Bone marrow (tissue), 2 donors: ENCODE measurements at places on chromosomes 11 and 22.

DNA sequence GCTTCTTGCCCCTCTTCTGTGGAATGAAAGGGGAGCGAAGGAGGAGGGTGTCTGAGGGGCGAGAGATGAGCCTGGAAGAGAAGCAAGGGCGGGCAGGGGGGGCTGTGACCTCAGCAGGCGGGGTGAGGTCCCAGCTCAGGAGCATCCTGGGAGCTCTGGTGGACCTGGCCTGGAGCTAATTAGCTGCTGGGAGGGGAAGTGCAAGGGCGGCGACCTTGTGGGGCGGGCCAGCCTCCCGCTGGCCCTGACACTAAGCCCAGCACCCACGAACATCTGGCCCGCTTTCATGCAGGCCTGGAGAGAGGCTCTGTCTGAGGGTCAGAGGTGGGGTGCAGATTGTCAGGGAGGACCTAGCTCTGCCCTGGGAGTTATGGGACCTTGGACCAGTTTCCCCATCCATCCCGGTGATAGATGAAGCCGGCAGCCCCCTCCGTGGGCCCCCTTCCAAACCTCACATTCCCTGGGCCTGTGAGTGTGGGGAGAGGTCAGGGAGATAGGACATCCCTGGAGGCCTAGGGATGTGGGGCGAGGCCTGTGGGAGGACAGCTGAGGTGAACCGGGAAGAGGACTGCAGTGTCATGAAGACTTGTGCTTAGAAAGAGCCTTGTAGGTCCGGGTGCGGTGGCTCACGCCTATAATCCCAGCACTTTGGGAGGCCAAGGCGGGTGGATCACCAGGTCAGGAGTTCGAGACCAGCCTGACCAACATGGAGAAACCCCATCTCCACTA lies 28.5 kb upstream of the CD82 start:
- no peak for DNase-seq

GRCh38 chr22:25161017-25161915 lies 38.4 kb upstream of the CRYBB3 start:
- DNase-seq: no peak

DNA sequence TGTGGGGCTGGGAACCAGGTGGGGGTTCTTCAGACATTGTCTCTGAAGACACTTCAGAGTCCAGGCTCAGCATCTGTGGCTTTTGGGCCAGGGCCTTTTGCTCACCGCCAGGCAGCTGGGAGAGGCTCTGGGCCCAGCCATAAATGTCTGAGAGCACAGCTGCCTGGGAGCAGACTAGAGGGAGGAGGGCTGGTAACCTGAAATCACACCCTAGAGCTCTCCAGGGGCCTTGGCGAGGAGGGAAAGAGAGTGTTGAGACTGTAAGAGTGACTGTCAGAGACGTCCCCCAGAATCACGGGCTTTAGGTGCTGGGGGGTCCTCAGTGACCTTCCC lies 4.1 kb downstream of the TRABD start:
- no peak for DNase-seq

GRCh38 chr11:87325490-87325872 lies 287.7 kb downstream of the TMEM135 start:
- DNase-seq: no peak

- DNase-seq: no peak
Measured at GRCh38 chr22:40533712-40534378, 102.7 kb downstream of the MRTFA start.

GRCh38 chr11:41235668-41236067 lies 223.8 kb downstream of the LRRC4C start:
- no peak for DNase-seq

GRCh38 chr11:126175393-126175792 lies 36.1 kb downstream of the RPUSD4 start:
- no peak for DNase-seq

DNA sequence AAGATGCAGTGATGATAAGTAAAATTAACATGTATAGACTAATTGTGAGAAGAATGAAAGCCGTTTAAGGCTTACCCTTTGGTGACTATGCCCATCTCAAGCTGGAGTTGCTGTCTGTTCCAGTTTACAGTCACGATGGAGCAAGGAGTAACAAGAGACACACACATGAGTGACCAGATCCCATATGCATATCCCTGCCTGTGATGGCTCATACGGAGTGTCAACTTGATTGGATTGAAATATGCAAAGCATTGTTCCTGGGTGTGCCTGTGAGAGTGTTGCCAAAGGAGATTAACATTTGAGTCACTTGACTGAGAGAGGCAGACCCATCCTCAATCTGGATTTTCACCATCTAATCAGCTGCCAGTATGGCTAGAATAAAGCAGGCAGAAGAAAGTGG lies 786.8 kb downstream of the FAM181B start:
- DNase-seq: no peak

DNA sequence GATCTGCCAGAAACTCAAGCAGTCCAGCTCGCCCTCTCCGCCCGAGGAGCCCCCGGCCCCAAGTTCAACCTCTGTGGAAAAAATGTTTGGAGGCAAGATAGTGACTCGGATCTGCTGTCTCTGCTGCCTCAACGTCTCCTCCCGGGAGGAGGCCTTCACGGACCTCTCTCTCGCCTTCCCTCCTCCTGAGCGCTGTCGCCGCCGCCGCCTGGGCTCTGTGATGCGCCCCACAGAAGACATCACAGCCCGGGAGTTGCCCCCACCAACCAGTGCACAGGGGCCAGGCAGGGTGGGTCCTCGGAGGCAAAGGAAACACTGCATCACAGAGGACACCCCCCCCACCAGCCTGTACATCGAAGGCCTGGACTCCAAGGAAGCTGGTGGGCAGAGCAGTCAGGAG lies 20.8 kb downstream of the USP35 start:
- DNase-seq: no peak

DNA sequence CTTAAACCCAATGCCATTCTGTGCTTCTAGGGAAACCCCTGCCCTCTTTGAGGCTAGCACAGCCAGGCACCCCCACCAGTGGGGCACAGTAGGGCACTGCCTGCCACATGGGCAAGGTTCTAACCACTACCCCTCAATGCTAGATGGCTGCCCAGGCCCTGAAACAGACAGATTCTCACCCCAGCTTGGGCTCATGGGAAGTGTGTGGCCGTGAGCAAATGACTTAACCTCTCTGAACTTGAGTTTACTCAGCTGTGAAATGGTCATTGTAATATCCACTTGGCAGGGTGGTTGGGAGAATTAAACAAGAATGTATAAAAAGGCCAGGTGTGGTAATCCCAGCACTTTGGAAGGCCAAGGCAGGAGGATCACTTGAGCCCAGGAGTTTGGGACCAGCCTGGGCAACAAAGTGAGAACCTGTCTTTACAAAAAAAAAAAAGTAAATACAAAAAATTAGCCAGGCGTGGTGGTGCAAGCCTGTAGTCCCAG lies 22.4 kb downstream of the C22orf23 start:
- no peak for DNase-seq

- no peak for DNase-seq
Measured at GRCh38 chr22:39725351-39726035, 154.9 kb downstream of the CACNA1I start.

GRCh38 chr11:126444072-126444471 lies 88.6 kb downstream of the ST3GAL4 start:
- DNase-seq: peak; percentile 10

DNA sequence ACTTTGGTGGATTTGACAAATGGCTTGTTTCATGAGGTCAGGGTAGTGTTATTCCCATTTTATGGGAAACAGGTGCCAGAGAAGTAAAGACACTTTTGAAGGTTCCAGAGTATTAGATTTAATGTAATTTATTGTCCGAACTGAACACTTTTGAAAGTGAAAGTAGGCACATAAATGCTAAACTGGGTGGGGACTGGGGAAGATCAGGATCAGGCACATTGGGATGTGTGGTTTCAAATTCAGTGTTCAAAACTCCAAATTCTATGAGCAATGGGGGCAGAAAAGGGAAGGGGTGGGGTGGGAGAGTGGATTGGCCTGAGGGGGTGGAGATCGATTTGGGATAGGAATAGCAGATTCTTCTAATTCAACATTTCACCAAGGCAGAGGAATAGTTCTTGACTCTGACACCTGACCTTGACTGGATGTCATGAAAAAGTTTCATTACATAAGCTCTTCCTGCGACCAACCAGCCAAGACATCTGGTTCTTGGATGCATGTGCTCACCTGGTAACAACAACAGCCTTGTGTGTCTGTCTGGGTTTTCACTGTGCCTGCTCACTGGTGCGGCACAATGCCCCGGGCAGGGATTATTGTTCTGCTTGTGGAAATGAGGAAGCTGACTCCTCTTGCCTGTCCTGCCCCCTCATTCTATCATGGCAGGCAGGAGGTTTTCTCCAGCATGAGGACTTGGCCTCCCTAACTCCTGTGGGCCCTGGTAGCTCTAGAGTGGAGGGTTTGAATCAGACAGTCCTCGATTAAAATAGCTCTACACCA lies 10.8 kb downstream of the PPFIBP2 start:
- DNase-seq: no peak

DNA sequence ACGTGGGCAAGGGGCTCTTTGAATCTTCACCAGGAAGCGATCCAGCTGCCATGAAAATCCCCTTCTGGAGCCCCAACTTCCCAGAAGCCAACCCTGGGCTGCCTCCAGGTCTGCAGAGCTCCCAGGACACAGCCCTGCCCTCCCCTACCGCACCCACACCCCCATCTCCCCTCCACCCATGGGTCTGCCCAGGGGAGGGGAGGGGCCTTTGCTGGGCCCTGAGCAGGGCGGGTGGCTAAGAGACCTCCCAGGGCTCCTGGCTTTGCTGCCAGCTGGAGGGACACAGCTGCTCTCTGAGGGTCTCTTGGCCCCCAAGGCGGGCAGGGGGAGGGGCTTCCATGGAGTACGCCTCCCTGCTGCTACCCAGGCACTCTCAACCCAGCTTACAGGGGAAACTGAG lies 64.1 kb downstream of the WNT7B start:
- no peak for DNase-seq

- DNase-seq: no peak
Measured at GRCh38 chr22:46392137-46392844, 56.8 kb downstream of the TRMU start.

GRCh38 chr22:45582236-45582954 lies 79.7 kb downstream of the FBLN1 start:
- no peak for DNase-seq

DNA sequence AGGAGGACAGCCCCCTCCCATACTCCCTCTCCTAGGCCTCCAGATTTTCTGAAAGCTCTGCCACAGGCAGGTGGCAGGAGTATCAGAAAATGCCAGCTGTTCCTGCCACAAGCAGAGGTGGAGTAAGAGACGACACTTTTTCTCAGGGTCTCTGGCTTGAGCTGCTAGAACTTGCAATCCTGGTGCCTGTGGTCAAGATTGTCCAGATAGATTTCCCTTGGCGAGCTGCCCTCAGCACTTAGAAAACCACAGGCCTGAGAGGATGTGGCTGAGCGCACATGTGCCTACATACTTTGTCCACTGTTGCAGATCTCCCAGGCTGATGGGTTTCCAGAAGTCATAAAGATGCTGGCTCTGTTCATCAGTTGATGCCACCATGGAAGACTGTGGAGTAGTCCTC lies 65.7 kb upstream of the NAV2 start:
- DNase-seq: no peak

DNA sequence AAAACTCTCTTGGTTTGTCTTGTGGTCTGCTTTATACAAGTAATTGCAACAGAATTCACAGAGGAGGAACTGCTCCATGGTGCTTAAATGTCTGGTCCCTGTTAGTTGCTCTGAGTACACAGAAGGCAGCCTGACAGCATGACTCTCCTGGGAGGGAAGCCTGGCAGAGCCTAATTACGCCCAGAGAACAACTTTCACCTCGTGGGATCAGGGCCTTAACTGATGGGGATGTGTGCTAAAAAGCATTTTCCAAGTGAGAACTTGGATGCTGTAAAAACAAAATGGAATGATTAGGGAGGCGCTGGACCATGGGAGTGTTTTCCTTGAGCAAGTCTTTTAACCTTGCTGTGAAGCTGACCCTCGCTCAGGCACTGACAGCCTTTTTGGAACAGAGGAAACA lies 154.0 kb upstream of the TENM4 start:
- no peak for DNase-seq

DNA sequence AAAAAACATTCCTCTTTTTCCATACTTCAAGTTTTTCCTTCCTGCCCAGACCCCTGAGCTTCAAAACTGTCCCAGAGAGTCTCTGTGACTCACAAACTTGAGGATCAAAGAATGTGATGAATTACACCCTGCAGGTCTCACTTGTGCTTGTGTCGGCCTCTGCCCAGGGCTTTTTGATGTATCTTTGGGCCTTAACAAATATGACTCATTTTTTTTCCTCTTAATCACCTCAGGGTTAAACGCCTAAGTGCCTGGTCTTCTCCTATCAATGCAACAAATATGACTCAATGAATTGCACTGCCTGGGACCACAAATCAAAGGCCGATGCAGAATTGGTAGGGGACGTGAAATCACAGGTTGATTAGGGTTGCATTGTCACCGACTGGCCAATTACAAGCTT lies 267.7 kb downstream of the LARGE1 start:
- no peak for DNase-seq

- no peak for DNase-seq
Measured at GRCh38 chr22:46618667-46619066, 1.5 kb upstream of the GRAMD4 start.

DNA sequence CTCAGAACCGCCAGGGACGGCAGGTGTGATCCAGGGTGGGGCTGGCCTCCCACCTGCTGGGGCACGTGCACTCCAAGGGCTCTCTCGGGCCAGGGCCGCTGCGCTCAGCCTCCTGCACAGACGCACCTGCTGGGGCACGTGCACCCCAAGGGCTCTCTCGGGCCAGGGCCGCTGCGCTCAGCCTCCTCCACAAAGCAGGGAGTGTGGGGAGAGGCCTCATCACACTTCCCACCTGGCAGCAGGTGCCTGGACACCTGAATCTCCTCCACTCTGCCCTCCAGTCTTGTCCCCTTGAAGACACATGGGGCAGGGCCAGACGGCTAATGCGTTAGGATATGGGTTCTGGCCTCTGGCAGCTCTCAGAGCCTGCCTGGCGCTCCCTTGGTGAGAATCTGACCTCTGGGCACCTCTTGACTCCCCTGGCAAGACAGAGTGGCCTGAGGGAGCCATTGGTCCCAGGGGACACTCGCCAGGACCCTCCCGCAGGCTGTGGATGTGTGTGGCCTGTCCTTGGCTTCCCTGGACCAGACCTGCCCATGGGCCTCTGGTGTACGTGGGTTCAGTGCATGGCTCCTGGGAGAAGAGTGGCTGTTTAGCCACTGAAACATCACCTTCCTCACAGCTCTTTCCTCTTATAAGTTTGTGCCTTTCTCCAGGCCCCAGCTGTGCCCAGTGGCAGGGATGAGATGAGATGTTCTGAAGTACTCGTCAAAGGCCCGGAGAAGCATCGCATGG lies 73.5 kb downstream of the BRD1 start:
- no peak for DNase-seq

DNA sequence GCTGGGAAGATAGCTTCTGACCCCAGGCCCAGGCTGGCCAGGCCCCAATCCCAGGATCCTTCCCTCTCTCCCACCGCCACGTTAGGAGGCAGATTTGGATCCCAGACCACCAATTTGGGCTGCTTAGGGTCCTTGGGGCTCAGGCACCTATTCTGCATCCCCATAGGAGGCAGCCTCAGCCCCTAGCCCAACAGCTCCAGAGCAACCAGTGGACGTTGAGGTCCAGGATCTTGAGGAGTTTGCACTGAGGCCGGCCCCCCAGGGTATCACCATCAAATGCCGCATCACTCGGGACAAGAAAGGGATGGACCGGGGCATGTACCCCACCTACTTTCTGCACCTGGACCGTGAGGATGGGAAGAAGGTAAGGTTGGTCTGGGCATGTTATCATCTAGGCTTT lies 16.1 kb downstream of the TUB start:
- DNase-seq: no peak
